ENCODE measurements at places on chromosomes 5 and 9.

- no peak for DNase-seq
Observed at GRCh38 chr9:11874414-11874813, 818.8 kb upstream of the TYRP1 start.

GRCh38 chr9:21174671-21175070, 8.2 kb upstream of the IFNA21 start:
- no peak for DNase-seq

DNA sequence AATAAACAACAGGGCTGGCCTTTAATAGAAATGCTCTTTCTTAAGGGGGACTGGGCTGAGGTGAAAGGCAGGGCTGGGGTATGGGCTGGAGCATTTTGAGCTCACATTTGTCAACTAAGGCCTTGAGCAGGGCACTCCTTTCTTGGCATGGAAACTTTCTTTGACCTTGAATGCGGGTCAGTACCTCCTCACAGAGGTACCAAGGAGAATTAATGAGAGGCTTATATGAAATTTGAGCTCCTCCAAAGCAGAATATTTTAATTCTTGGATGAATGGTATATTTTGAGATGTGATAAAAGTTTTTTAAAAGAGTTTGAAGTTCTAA, 3.1 kb downstream of the CYSTM1 start:
- DNase-seq: no peak

DNA sequence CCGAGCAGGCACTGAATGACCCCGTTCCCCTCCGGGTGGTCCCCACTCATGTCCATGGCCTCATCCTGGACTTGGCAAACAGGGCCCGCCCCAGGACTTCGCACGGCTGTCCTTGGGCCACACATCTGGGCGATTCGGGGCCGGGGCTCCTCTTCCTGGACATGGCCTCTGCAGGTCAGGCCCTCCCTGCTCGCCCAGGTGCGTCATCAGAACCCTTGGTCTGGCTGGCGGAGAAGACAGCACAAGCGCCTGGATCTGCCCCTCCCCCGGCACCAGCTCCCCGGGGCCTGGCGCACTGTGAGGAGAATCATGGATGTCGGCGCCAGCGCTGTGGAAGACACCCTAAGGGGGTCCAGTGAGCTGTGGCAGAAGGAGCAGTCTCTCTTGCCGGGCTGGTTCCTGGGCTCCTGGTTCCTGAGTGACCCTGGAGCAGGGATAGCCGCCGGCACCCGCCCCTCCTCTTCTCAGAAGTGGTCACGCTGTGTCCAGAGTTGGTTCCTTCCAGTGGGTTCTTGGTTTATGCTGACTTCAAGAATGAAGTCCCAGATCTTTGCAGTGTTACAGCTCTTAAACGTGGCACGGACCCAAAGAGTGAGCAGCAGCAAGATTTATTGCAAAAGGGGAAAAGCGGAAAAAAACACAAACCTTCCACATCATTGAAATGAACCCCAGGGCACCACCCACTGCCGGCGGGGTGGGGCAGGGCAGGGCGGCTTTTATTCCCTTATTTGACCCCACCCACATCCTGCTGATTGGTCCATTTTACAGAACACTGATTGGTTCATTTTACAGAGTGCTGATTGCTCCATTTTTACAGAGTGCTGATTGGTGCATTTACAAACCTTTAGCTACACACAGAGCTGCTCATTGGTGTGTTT, 25.9 kb upstream of the SLC12A7 start:
- DNase-seq: peak; percentile 7

DNA sequence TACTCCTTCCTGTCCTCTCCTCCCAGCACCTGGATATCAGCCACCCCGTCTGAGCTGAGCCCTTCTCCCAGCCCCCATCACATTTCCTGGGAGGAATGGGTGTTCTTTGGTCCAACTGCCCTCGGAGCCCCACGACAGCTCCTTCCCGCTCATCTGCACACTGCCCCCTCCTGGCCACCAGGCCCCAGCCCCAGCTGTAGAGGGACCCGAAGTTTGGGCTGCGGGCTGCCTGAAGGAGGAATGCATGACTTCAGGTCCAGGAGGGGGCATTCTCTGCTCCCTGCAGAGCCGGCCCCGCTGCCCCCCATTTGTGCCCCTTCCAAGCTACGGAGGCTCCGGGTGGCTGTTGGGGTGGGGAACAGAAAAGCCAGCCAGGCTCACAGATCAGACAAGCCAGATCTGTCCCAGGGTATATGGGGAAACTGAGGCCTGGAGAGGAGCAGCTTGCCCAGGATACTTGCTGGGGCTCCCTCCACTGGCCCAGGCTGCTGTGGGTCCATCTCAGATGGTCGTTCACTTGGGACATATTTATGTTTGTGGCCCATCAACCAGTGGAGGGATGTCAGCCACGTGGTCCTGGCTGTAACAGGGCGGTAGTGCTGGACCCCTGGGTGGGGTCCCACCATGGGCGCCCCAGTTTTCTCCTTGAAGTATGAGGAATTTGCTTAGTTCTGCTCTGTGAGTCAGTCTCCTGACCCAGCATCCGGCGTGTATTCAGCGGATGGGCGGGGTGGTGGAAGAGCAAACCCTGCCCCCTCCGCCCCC, 33.1 kb downstream of the DAB2IP start:
- no peak for DNase-seq

GRCh38 chr5:172795318-172795977, 24.5 kb upstream of the DUSP1 start:
- no peak for DNase-seq

DNA sequence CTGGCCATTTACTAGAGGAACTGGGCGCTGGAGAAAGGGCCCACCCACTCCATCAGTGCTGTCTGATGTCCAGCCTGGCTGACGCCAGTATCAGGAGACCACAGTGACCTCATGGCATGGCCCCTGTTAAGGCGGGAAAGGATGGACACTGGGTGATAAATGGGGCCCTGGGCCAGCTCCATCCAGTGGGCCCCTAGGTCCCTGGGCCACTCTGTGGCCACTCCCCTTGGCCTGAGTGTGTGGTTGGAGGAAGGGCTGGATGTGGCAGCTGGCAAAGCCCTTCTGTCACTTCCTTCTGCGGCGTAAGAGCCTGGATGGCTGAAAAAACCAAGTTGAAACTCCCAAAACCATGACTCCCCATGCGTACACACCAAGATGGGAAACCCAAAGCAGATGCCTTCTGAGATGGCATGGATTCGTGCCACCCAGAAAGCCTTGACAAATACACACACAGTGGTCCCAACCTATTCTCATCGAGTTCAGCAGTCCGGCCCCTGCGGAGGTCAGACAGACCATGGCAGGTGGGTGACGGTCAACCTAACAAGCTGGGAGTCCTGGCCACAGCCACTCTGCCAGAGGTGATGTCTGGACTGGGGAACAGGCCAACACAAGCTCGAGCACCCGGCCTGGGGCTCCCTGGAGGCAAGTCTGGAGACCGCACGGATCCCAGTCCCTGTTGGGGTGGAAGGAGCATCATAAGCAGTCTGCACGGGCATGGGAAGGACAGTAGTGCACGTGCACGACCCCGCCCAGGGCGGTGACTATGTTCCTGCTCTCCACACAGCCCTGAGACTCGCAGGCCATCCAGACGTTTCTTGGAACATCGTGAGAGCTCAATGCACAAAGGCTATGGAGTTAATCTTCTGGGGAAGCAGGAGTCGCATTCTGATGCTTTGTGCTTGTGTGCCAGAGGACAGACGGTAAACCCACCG, 45.2 kb upstream of the NOTCH1 start:
- DNase-seq: no peak

DNA sequence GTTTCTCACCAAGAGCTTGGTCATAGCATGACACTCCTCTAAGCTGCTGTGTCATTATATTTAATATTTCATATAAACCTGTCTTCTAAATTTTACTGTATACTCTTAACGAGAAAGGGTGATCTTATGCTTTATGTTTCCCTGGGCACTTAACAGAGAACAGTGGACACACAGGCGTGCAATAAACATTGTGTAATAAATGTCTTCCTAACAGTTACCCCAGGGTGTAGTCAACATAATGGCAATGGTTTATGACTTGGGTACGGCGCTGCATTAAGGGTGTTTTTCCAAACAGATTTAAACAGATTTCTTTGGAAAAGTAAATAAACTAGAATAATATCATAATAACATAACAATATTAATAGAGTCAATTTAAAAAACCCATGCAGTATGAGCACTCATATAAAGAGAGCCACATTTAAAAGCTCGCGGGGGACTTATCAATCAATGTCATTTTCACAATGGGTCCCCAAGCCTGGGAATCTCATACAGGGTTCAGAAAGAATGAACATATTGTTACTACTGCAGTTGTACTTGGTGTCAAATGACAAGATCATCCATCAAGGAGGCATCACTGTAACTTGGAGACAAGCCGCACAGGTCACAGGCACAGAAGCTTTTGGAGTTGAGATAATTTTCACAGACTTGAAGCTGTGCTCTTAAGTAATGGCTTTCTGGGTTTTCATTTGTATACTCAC, 376.4 kb downstream of the CTNND2 start:
- no peak for DNase-seq

DNA sequence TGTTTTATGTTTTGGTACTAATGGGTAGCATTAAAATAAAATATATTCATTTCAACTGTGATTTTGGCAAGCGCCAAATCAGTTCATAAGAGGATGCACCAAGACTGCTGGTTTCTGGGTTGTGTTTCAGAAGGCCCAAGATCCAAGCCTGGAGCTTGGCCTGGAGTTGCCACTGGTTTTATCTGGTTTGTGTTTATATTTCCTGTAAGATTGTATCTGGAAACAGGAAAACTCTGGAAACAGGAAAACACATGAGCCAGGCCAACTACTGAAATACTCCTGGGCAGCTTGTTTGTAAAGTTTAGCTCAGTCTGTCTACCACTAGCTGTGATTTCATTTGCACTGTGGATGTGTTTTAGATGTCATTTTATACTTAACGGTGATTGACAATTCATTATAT, 5.5 kb downstream of the FSTL4 start:
- no peak for DNase-seq

GRCh38 chr5:126831156-126831555, 54.2 kb downstream of the LMNB1 start:
- DNase-seq: no peak

- peak; percentile 45 for DNase-seq
Observed at GRCh38 chr9:33161011-33161588, 6.0 kb downstream of the B4GALT1 start.

DNA sequence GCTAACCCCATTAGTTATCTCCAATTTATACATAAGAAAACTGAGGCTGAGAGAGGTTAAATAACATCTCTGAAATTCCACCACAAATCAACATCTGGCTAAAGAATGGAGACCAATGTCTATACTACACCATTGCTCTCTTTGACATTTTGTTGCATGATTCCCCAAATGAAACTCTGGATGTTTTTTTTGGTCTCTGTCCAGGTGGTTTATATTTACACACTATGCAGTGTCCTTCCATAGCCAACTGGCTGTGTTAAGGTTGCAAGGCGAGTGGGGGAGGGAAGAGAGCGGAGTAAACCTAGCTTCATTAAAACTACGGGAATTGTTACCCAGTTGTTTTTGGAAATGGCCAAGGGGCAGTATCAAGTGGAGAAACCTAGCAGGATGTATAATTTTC, 67.2 kb downstream of the KIF4B start:
- DNase-seq: no peak

GRCh38 chr9:113011911-113012381, at the start of gene ZNF883:
ZNF883 (minus strand) TSS chr9:113012192.
- peak; percentile 45 for DNase-seq

GRCh38 chr5:67795781-67796477, 419.6 kb upstream of the PIK3R1 start:
- DNase-seq: no peak

DNA sequence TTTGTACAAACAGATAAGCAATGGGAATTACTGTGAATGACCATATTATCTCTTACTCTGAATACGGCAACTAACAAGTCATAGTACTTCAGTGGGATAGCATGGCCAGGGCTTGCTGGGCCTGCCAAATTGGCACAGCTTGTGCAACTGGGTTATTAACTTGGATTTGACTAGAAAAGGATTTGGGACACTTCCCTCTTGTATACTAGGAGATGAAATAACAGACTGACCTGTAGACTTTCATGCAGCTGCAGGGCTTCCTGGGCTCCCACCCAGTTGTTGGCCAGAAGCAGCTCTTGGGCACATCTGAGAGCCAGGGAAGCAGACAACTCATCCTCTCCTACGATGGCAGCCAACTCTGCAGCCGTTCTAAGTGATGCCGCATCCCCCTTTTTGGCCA, 39.8 kb downstream of the CNOT8 start:
- DNase-seq: no peak

DNA sequence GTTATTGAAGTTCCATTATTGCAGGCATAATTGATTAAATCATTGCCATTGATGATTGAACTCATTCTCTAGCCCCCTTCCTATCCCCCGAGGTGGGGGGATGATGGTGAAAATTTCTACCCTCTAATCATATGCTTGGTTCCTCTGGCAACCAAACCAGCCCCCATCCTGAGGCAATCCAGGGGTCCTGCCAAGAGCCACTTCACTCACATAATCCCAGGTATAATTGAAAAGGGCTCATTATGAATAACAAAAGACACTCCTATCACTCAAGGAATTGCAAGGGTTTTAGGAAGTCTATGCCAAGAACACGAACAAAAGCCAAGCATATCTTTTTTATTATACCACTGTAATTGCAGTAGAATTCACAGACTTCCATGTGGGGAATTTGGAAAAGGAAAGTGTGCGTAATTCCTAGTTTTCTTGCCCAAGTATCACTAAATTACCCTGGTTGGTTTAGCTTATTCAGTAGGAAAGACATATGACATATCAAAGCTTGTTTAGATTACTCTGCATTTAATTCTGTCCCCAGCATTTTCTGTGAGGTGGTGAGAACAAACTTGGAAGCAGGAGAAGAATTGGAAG, 130.7 kb upstream of the TAF11L2 start:
- DNase-seq: no peak

GRCh38 chr9:87590996-87591395, 93.3 kb downstream of the DAPK1 start:
- no peak for DNase-seq

GRCh38 chr5:154189256-154189818, 1.2 kb upstream of the GALNT10 start:
- no peak for DNase-seq

- DNase-seq: no peak
Observed at GRCh38 chr5:172843825-172844576, 9.9 kb downstream of the ERGIC1 start.

DNA sequence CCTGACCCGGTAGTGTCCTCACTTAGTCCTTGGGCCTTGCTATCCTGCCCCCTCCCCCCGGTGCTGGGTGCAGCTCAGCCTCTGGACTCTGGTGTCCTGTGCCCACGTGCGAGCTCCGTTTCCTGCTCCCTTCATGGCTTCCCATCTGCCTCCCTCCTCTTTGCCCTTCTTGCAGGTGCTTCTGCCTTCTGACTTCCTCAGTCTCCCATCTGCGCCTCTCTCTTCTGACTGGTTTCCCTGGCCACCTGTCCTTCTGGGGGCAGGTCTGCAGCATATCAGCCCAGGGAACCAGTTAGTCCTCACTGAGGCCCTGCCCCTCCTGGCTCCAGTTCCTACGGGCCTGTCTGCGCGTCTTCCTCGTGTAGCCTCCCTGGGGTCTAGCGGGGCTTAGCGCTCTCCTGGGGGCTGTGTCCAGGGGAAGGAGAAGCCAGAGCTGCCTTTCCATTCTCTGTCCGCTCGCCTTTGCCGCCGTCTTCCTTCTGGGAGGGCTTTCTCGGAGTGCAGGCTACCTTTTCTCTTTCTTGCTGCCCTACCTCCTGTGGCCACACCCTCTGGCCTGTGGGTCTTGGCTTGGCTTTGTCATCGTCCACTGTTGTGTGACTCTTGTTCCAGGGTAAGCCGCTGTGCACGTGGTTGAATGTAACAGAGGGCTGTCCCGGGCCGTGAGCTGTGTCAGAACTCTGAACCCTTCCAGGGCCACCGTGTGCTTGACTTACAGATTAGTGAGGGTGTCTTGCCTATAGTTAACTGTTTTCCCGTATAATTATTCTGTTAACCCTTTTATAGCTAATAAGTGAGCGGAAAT, 51.8 kb downstream of the EHMT1 start:
- DNase-seq: no peak

GRCh38 chr5:23316060-23316591, 191.3 kb upstream of the PRDM9 start:
- no peak for DNase-seq

Measured in CD4-positive, alpha-beta memory T cell (primary cell).